Naive B cell (primary cell): ENCODE measurements at places on chromosomes 4 and X.

DNA sequence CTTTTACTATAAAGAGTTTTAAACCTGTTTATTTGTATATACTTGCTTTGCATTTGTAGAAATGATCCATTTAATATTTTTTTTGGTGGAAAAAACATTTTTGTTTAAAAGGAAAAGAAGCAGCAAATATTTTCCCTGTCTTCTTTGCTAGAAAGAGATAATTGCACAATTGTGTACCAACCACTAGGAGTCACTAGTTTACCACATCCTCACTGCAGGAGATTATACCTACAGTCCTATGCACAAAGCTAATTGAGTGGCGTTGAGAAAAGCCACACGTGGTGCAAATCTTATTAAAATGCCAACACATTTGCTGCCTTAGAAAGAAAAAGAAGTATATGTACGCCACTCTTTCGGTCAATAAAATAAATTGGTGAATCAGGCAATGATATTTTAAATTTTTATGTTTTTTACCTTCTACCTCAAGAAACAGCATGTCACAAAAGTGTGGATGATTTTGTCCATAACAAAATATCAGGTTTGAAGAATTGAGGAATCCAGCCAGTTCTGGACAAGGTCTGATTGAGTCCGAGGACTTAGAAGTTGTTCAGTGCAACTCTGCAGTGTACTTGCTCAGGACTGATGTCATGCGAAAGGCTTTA is 102.9 kb downstream of the GRXCR1 start:
- DNase-seq = no peak

DNA sequence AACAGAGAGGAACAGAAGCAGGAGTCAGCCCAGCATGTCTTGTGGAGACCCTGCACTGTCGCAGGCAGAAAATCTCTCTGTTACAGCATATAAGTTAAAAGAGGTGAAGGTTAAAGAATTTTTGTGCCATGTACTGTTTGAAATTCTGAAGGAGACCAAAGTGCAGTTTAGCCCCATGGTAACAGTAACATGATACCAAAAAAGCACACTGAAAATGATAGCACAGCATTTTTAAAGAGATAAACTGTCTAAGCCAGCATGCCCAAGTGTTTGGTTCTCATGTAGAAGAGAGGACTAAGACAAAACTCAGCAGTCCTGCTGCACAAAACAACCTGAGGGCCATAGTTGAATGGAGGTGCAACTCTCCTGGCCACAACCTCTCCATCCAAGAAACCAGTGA is 41.9 kb upstream of the PARM1 start:
- no peak for DNase-seq

- DNase-seq = no peak
Measured at GRCh38 chr4:932713-933070, 432 bp downstream of the TMEM175 start.

DNA sequence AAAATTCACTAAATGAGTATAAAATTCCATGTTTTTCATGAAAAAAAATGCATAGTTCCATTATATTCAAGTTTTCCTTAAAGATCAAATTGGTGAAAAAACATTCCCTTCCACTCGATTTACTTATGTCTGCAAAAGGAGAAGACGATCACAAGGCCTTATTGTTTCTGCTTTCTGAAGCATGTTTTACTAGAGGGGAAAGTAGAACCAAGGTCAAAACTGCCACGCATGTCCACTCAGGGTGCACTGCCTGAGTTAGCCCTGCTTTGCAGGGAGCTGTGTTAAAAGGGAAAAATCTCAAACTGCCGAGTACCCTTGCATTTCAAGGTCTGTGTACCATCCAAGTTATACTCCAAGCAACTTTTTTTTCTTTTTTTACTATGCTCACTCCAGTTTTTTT is 57.2 kb downstream of the TRAPPC11 start:
- DNase-seq = no peak

GRCh38 chr4:165016971-165017370 is 14.8 kb upstream of the TRIM60 start:
- no peak for DNase-seq

DNA sequence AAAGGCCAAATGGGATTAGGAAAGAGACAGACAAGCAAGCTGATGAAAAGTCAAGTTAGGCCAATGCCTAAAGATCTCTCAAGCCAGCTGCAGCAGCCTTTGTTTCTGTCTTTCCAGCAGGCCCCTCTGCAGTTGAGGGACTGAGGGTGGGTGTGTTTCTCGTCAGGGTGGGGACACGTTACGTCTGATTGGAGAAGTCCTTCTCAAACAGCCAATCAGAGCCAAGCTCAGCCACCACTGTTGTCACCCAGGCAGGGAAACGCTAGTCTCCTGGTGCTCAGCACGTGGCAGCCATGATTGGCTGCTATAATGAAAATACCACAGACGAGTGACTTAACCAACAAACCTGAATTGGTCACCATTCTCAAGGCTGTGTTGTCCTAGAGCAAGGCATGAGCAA is 177.1 kb upstream of the LCORL start:
- no peak for DNase-seq

DNA sequence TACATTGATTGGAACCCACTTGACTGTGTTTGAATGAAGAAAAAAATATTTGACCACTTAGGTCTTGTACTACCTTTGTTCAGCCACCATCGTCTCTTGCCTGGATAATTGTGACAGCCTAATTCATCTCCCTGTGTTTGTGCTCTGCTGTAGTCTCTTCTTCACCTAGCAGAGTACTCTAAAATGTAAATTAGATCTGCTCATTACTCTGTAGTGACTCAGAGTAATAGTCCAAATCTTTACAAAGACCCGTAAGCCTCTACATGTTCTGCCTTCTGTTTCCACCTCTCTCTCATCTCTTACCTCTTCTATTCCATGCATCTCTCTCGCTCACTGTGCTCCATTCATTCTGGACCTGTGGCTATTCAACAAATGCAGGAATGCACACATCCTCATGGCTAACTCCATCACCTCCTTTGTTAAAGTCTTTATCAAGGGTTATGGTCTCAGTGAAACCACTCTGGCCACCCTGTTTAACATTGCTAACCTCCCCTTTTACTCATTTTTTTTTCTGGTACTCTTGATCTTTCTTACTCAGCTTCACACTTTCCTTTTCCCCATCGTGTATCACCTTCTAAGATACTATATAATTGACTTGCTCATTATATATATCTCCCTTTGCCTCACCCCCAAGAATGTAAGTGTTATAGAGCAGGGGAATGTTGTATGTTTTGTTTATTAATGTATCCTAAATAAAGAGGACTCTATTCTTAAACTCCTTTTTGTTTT is 98.4 kb downstream of the STIM2 start:
- no peak for DNase-seq

- no peak for DNase-seq
Measured at GRCh38 chrX:153430796-153431195, 15.1 kb downstream of the TREX2 start.

DNA sequence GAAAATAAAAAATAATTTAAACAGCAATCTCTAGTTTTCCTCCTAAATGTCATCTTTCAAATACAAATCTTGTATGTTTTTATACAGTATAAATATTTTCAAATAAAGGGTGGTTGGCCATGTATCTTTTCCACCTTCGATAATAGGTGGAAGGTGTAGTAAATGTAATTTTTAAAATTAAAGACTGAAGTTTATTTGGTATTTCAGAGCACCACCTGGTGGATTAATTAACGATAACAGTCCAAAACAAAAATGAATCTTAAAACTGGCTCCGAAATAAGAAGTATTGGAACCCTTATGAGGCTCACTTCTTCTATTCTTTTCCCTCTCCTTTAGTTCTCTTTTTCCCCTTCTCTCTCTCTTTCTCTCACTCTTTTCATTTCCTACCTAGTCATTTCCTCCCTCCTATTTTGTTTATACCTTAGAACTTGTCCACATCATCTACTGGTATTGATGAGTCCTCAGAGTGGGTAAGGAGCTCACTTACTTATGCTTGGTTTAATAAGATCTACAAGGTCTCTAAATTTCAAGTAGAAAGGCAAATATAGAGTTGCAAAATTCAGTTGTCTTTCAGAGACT is 82.9 kb upstream of the EXOC1L start:
- DNase-seq = no peak

DNA sequence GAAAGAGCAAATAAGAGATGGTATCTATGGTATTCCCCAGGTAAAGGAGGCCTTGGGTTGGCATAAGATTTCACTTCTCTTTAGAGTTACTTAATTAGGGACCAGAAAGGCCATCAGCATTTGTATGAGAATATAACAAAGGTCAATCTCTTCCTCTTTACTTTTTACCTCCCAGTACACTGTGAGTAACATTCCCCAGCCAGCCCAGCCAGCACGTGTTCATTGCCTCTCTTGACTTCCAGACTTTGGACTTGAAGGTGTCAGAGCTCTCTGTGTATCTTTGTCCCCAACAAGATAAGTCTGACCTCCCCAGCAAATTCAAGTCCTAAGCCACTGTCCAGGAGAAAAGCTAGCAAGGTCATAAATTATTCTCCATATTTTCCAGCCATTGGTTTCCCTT is 110.5 kb downstream of the AR start:
- DNase-seq = no peak

DNA sequence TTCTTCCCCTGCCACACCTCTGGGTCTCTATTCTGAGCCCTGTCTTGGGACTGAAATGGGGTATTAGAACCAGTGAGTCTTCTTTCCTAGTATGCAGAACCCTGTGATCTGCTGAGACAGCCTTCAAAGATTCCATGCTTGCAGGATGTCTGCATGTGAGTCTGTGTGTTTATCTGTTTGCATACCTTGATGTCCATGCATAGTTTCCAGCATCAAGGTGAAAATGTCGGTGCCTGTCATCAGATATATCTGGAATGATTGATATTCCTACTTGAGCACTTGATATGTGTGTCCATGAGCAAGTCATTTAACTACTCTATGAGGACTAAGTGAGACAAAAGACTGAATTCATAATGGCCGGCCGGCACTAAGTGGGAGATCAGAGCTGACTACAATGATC is 117.0 kb upstream of the HS3ST1 start:
- DNase-seq = no peak

- no peak for DNase-seq
Measured at GRCh38 chr4:24999392-25000089, 31.2 kb downstream of the LGI2 start.

DNA sequence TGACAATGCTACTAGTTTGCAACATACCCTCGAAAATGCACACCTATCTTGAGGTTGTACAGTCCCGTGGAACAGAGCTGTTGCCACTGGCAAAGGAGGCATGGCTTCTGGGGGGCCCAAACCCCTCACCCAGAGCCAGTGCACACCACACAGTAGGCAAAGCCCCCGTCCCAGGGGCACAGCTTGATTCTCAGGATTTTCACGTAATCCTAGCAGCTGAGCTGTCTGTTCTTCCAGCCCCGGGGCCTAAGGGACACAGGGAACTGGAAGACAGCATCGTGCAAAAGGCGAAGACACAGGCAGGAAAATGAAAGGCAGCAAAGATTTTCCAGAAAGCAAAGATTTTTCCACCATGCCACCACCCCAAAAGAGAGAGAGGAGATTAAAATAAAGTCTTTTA is 77.2 kb downstream of the JAKMIP1 start:
- no peak for DNase-seq

DNA sequence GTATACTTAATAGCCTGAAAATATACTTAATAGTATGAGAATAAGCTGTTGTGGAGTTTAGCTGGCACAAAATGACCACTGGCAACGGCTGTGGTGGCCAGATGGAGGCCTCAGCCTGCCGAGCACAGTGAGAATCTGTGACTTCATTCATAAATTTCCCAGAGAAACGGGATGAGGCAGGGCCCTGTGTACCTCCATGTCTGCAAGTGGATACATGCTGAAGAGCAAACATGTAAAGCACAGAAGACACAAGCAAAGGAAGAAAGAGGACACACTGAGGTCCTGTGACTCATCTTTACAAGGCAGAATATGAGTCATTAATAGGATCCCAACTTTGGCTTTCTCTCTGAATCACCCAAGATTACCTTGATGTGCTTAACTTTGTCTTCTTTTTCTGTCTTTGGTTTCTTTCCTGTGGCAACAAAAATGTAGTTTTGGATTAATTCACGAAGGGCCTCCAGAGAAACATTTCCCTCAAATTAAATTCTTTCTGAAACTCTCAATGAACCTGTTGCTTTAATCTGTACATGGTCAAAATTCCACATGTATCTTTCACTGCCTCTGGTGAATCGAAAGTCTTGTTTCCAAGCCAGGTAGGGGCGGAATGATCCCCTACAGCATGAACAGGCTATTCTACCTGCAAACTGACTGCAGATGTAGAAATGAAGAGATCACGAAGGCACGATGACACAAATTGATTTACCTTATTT is 56.4 kb downstream of the IRF2 start:
- no peak for DNase-seq

DNA sequence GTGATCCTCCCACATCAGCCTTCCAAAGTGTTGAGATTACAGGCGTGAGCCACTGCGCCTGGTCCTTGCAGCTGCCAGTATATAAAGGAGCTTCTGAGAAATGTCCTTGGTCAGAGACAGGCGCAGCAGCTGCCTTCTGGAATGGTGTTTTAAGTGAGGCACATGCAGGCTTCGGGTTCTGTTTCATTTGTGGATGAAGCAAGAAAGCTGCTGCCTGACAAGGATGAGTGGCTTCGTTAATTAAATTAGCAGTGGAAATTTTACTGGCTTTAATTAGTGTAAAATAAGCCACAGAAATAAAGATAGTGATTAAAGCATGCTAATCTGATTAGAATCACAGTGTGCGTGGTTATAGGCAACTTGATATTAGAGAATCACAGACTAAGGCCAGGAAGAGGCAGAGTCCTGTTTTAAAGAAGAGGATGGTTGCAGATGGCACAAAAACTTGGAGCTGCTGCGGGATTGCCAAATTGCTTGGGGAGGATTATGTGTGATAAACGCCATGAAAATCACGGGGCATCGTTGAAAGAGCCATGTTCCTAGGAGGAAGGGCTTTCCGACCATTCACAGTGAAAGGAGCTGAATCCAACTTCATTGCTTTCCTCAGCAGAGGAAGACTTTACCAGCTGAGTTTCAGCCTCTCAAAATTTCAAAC is 348.4 kb upstream of the FAT1 start:
- DNase-seq = no peak

GRCh38 chrX:3777416-3777815 is 64.0 kb upstream of the PRKX start:
- no peak for DNase-seq

DNA sequence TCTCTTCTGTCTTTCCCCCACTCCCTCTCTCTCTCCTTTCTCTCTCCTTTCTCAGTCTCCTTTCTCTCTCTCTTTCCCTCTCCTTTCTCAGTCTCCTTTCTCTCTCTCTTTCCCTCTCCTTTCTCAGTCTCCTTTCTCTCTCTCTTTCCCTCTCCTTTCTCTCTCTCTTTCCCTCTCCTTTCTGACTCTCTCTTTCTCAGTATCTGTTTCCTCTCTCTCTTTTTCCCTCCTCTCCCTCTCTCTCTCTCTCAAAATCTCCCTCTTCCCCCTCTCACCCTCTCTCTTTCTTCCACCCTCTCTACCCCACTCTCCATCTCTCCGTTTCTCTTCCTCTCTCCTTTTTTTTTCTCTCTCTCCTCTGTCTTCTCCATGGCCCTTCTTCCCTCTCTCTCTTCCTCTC is 258.8 kb downstream of the ASMT start:
- no peak for DNase-seq

DNA sequence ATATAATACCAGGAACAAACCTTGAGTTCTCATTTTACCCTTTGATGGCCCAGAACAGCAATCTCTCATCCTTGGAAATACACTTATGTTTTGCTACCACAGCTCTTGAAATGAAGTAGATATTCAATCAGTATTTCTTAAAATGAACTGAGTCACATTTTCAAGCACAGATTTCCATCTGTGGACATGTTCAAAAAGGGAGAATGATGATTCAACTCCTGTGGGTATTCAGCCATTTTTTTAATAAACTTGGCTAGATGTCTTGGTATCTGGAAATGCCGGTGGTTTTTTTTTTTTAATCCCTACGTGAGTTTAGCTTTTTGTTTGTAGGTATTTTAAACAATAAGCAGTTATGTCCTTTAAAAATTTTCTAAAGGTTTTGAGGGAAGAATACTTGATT is 64.2 kb upstream of the TRPC5OS start:
- no peak for DNase-seq
